ENCODE measurements at places on chromosomes 11 and 22.

DNA sequence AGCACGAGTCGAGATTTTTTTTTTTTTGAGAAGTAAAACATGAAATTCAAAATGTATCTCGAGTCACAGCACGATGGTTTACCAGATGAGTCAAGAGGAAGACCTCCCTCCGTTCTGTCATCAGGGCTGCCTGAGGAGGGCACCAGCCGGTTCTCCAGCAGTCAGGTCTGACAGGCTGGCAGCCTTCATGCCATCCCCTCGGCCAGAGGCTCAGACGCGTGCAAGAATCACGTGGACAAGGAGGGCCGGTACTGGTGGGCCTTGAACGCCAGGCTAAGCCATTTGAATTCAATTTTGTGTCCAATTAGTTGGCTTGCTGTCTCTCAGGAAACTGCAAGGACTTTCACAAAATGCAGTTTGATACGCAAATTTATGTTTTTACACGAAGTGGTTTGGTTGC, 1412.2 kb downstream of the BRD1 start:
- DNase-seq = no peak

DNA sequence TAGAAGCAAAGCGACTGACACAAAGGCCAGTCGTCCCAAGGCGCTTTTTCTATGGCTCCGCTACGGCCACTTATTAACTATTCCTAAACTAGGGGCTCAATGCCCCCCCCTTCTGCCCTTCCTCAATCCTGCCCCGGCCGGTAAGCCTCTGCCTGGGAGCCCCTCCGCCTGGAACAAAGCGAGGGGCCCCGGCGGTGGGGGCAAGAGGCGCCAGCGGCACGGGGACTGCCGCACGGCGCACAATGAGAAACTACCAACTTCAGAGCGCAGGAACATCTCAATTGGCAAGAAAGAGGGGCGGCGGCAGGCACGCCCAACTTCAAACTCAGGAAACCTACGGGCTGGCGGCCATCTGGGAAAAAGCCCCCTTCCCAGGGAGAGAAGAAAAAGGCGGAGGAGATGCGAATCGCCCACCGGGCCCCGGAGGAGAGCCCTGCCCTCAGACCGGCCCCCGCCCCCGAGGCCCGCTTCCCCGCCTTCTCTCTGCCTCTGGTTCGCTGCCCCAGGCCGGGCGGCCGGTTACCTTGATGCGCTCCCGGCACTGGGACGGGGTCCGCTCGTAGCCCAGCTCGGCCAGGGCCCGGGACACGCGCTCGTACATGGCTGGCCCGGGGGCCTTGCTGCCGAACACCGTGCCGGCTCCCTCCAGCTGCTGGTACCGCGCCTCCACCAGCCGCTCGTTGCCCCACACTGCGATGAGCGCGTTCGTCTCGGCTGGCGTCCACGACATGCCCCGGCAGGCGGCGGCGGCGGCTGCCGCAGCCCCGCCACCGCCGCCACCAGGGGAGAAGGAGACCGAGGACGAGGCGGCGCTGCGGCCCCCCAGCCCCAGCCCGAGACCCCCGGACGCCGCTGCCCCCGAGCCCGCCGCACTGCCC, 619 bp downstream of the MSANTD2 start:
- peak; percentile 39 for DNase-seq

DNA sequence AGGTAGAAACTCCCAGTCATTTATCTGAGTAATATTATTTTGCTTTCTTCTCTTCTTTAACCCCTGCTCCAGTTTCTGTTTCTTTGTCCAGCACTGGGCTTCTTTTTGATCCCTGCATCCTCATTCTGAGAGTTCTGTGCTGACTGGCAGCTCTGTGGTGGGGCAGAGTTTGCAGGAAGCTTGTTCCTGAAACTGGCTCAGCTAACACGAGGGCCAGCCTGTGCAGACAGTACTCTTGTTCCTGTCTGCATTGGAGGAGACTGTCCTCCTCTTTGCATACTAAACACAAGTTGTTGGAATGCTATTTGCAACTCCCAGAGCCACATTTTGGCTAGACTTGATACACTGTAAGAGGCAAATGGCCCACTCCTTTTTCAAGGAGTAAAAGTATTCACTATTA, 93.1 kb upstream of the HORMAD2 start:
- no peak for DNase-seq

GRCh38 chr11:76649851-76650372, 20.6 kb downstream of the LRRC32 start:
- DNase-seq = no peak

GRCh38 chr22:44254811-44255210, 57.9 kb downstream of the SHISAL1 start:
- no peak for DNase-seq

GRCh38 chr22:43434928-43435311, 23.1 kb downstream of the MPPED1 start:
- no peak for DNase-seq

- DNase-seq = no peak
These were observed 5.3 kb upstream of the PRDM11 start for GRCh38 chr11:45141171-45141570.

DNA sequence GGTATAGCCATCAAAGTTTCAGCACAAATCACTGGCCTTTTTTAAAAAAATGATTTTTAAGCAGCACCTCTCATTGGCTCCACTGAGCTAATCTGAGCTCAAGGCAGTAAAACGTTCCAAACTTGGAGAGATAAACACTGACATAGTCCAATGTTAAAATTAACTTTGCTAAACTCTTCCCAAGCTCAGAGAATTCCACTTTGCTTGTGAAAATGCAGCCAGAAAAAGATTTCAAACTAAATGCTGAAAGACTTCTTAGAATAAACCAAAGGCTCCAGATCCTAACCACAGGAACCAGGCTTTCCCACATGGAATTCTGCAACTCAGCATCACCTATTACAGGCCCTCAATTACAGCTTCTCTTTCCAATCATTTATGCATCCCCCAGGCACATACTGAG, 84.7 kb upstream of the GDPD4 start:
- DNase-seq = peak; percentile 48

GRCh38 chr11:77503006-77503405, 29.1 kb upstream of the PAK1 start:
- DNase-seq = peak; percentile 33

DNA sequence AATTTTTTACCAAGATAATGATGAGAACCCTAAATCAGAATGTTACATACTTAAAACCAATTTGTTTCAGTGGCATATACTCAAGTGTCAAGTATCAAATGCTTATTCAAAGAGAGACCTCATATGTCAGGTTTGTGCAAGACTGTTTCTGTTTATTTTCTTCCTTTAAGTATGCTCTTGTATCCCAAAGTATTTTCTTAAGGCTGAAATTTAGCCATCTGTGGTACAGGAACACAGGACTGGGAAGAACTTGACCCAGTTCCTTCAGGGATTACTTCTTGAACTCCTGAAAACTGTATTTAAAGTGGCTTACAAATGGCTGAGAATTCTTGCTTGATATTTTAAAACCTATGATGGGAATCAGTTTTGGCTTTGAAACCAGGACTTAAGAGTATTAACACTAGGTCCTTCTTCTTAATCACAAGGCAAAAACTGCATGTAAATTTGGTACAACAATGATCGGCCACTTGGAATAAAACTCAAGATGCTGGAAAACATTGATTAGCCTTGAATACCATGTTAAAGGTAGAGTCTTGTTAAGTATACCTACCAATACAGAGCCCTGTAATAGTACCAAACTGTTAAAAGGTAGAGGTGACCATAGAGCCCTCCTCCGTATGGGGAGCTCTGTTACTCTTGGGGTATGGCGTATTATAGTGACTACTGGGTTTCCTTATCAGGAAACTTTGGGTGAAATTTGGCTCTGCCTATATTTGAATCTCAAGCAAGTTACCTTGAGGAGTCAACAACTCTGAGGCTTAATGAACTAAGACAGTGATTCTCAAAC, 95.9 kb downstream of the BLID start:
- DNase-seq = no peak

DNA sequence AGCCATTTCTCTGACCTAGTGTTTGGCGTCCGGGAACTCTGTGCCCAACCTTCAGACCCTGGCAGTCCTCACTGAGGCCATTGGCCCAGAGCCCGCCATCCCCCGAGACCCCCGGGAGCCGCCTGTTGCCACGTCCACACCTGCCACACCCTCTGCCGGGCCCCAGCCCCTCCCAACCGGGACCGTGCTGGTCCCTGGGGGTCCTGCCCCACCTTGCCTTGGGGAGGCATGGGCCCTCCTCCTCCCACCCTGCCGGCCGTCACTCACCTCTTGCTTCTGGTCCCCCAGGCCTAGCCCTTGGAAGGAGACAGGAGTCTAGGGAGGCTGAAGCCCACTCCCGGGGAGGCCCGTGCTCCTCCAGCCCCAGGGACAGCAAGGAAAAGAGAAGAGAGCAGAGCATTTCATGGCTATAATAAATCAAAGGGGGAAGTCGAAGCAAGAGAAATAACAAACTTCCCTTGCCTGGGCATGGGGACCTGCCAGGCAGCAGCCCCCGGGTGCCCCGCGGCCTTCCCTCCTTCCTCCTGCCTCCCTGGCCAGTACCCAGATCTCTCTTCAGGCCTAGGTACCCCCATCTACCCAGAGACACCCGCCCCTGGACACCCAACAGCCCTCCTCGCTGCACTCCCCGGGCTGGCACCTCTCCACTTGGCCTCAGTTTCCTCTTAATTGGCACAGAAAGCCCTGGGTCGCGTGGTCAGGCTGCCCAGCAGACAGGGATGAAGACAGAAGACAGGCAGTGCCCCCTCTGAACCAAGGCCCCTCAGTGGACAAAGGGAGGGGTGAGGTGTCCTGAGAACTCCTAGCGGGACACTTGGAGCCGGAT, 13.0 kb upstream of the SLC39A13 start:
- no peak for DNase-seq

- no peak for DNase-seq
These were observed 840 bp downstream of the SEZ6L start for GRCh38 chr22:26170112-26170492.

GRCh38 chr22:29125443-29125778, 52.6 kb downstream of the KREMEN1 start:
- DNase-seq = no peak

GRCh38 chr11:12453243-12453642, 75.9 kb downstream of the PARVA start:
- no peak for DNase-seq

DNA sequence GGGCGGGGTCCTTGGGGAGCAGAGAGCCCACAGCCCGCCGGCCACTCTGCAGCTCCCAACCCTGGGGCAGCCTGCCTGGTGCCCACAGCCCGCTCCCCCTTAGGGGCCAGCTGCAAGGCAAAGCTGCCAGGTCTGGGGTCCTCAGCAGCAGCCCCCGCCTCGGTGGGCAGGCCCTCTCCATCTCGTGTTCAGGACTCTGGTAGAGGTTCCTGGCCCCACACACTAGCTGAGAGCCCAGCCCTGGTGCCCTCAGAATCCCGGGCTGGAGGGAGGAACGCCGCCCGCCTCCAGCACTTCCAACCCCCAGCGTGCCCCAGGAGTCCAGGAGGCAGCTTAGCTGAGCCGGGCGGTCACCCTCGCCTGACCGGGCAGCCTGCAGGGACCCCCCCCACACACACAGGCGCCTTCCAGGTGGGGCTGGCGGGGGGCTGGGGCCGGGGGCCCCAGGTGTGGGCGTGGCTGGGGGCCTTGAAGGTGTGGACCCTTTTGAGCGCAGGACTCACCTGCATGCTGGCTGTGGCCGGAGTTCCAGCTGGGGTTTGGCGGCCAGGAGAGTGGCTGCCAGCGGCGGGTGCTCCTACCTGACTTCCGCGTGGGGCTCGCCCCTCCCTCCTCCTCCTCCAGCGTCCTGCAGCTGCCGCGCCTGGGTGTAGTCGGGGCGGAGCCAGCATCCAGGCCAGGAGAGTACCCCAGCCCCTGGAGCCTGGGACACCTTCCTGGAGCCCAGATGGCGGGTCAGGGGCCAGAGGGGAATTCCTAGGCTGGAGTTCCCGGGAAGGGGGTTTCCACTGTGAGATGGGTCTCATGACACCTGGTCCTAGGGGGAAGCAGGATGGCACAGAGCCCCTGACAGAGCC, at the start of gene ANO9:
Gene ANO9, minus strand, starts transcription at position 594 of the 857 bp plus-strand sequence. Its CDS starts 85 bp downstream, at position 509.
- no peak for DNase-seq

- DNase-seq = no peak
These were observed 145.7 kb upstream of the NECTIN1 start for GRCh38 chr11:119874660-119875238.
